A172 (cell line): ENCODE measurements at places on chromosomes 6 and 20. TPM values are rescaled to one million over a fixed set of nuclear protein-coding genes. Genes with fewer than 3 reads are reported as not detected.

The MAPK13 gene
- total RNA-seq, result 0.34 and 0.46 TPM in 2 replicates

DNA sequence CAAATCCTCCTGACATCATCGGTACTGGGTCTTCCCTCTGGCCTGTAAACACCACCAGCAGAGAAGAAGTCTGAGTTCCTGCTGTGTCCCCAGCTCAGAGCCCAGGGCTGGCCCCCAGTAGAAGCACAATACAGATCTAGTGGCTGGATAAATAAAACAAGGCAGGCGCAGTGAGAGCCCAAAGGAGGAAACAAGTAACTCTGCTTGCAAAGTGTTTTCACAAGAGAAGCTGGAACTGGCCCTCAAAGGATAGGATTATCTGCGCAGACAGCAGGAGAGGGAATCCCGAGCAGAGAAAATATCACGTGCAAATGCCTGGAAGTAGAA is 205.1 kb downstream of the ZDHHC14 start:
- DNase-seq, result no peak

DNA sequence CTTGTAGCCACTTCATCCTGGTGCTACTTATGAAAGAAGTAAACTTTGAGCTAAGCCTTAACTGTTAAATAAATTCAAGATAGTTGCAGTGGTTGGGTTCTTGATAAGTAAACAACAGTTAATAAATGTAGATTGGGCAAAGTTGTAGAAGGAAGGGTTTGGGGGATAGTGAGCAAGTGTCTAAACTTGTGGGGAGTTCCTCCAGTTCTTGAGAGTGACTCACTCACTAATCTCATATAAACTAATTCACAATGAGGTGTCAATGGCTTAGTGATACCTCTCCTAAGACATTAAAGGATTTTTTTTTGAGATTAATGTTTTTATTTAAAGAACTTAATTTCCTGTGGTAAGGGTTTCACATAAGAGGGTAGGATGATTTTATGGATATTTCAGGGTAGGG is 507.4 kb downstream of the BMP2 start:
- DNase-seq, result no peak

DNA sequence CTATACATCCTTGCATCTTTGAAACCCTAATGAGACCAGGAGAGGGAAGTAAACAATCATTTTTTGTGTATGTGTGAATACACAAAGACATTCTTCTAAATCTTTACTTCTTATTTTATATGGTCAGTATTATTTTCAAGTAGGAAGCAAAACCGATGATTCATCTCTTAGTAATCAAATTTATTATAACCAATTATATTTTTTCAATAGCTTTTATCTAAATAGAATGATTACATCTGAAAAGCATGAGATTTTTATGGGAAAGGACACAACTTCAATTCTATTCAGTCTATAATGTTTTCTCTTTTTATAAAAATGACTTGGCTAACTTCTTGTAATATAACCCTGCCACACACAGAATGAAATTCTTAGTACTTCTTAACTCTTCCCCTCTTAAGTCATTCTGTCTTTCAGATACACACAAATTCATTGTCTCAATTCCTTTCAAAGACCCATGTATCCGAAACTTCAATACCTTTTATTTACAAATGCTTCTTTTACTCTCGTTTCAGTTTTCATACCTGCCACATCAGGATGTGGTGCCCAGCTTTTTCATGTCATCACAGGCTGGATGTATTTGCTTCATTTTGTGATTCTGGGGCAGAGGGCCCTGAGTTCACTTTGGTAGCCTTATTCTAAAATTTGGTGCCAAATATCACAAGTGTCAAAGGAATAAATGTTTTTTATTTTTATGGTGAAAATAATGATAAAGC is 227.0 kb downstream of the PHF3 start:
- DNase-seq, result no peak

DNA sequence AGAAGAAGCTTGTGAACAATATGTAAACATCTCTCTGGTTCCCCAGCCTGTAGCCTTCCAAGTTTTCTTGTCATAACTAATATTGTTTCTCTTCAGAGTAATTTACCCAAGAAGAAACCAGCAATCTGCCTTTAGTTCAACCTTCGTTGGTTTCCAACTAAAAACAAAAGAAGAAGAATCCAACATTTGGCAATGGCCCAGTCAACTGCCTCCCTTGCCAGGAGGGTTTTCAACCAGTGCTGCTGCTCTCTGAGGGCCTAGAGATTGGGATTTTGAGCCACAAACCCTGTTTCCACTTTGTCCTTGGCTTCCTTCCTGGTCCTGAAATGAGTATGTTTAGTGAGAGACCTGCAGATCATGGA is 395.8 kb upstream of the CNR1 start:
- no peak for DNase-seq

DNA sequence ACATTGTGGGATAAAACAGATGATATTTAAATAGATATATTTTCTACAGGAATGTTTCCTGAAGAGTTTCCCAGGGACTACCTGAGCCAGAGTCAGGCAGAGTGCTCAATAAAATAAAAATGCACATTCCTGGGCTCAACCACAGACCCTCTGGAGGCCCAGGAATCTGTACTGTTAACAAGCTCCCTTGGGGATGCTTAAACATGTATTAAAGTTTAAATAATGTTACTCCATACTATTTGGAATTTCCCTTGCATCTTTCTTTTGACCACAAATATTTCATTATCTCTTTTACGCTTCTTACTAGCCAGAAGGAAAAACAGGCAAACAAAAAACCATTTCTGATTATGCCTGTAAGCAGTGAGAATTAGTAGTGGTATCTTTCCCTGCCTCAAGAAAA is 42.3 kb downstream of the GPR63 start:
- no peak for DNase-seq

GRCh38 chr6:134619077-134619476 is 301.2 kb upstream of the SGK1 start:
- DNase-seq, result no peak
